ENCODE measurements at places on chromosomes 7 and 10. TPM values are rescaled to one million over a fixed set of nuclear protein-coding genes. Genes with fewer than 3 reads are reported as not detected.

GRCh38 chr7:6210621-6211372, 61.6 kb downstream of the CYTH3 start:
- peaks cover 6% of the 10 kb centered on the region for H3K4me1 ChIP-seq
- H3K4me3 ChIP-seq, result no peak overlapping the region
- no peaks in the 10 kb centered on the region for H3K27me3 ChIP-seq
- no peak for DNase-seq
- H3K36me3 ChIP-seq, result no peaks in the 10 kb centered on the region
- H3K27ac ChIP-seq, result no peak overlapping the region

DNA sequence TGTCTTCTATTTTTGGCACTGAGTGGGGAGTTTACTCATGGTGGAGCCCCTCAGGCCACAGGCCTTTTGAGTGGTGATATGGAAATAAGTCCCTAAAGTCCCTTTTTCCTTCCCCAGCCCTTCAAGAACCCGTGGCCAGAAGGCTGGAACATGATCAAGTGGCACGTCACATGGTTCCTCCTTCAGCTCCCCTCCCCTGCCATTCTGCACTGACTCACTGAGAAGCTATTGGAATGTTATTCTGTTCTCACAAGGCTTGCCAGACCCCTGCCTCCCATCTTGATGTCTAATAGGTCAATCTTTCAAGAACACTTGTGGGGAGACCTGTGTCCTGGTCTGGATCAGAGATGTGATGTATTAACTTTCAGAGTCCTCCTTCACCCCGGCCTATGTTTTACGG, 279.8 kb downstream of the SEC23IP start:
- H3K36me3 ChIP-seq, result no peaks in the 10 kb centered on the region
- DNase-seq, result no peak
- H3K27me3 ChIP-seq, result no peaks in the 10 kb centered on the region
- no peaks in the 10 kb centered on the region for H3K4me1 ChIP-seq
- H3K4me3 ChIP-seq, result no peak overlapping the region
- H3K27ac ChIP-seq, result no peak overlapping the region

DNA sequence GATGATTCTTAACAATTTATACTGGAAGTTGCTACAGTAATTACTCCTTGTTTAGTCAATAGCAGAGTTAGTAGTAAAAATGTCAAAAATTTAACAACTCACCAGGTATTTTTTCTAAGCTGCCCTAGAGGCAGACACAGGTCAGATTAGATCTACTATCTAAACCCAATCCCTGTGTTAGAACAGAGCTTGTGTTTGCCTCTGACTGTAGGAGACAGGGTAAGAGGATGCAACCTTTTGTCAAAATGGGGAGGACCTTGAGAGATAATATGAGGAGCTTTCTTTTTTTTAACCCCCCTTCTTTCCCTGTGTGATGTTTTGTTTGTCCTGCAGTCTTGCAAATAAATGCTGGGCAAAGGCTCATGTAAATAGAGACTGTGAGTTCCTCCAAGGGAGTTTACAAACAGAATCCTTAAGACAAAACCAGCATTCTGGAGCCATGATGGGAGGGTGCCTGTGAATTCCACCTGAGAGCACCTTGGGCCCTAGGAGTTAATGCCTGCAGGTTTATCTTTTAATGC, 353.1 kb downstream of the GATA3 start:
- no peak overlapping the region for H3K27ac ChIP-seq
- H3K4me3 ChIP-seq, result no peak overlapping the region
- no peak for DNase-seq

DNA sequence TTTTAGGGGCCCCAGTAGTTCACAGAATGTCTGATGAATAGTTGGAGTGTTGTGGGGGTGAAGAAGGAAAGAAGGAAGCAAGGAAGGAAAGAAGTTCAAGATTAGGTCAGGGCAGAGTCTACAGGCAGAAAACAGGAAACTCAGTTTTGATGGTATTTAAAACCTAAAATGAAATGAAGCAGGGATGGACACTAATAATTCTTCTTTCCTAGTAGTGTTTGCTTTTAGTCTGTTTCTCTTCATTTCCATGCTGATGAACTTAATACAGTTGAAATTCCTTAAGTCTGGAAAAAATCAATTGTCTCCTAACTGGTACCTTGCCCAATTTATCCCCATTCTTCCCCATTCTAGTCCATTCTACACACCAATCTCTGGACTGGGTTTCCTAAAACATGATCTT, 59.0 kb upstream of the GSAP start:
- no peaks in the 10 kb centered on the region for H3K36me3 ChIP-seq
- no peak overlapping the region for H3K4me3 ChIP-seq
- DNase-seq, result no peak
- H3K4me1 ChIP-seq, result 0 out of 2 replicates have a peak, but pooled peaks cover 2% of the 10 kb centered on the region
- H3K27ac ChIP-seq, result no peak overlapping the region

POM121C gene
- total RNA-seq, result 7.8 TPM

GRCh38 chr7:90836937-90837336, 240.8 kb downstream of the CDK14 start:
- no peaks in the 10 kb centered on the region for H3K27me3 ChIP-seq
- no peak overlapping the region for H3K4me3 ChIP-seq
- no peak overlapping the region for H3K27ac ChIP-seq
- H3K4me1 ChIP-seq, result peaks cover 2% of the 10 kb centered on the region
- no peaks in the 10 kb centered on the region for H3K36me3 ChIP-seq

SFTPA2 gene
- total RNA-seq, result not detected

DNA sequence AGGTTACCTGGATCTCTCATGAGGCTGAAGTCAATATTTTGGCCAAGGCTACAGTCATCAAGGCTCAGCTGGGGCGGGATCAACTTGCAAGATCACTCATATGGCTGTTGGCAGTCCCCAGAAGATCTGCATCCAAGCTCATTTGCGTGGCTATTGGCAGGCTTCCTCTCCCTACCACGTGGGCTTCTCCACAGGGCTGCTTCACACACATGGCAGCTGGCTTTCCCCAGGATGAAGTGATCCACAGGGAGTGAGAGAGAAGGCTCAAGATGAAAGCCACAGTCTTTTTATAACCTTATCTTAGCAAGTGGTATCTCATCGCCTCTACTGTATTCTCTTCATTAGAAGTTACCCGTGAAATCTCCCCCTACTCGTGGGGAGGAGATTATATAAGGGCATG, 167.4 kb downstream of the TMEM26 start:
- H3K4me3 ChIP-seq, result no peak overlapping the region
- no peaks in the 10 kb centered on the region for H3K27me3 ChIP-seq
- no peak overlapping the region for H3K27ac ChIP-seq
- no peak for DNase-seq

- no peaks in the 10 kb centered on the region for H3K27me3 ChIP-seq
- H3K27ac ChIP-seq, result peak within 1 kb of the TSS; percentile 24
- DNase-seq, result peak; percentile 45
- no peaks in the 10 kb centered on the region for H3K36me3 ChIP-seq
These were observed at the start of gene FGFBP3 for GRCh38 chr10:91909117-91909677. Gene FGFBP3 (minus strand): TSS chr10:91909486. CDS start chr10:91908969, 517 bp downstream.

DYNC1I1 gene
- not detected for total RNA-seq

DNA sequence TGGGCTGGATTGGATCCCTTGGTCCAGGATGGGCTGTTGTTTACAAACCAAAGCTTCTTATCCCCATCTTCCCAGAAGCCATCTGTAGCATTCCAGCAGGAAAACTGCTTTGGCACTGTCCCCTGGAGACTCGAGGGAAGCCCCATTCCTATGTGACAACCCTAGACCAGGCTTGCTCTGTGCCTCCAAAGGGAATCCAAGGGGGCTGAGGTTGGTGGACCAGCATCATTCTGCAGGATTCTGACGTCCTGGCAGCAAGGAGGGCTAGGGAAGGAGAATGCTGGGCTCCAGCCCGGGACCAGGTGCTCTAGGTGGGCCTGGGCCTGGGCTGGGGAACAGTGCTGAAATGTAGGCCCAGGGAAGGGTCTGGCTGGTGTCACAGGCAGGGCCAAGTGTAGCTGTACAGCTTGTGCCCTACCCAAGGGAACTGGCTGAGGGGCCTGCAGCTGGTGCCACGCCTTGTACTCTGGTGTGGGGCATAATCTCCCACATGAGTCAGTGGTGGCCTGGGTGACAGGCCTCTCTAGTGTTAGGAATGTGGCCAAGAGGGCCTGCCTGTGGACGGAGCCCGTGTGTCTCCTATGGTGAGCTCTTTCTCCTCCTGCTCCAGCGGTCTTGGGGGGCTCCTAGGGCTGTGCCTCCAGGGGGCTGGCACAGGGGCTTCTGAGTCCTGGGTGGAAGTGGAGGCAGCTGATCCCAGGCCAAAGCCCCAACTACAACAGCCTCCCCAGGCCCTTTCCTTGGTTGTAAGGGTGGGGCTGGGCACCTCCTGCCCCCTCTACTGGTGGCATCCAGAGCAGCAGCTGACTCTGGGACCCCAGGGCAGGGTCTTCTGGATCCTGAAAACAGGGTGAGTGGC, 25.2 kb downstream of the TRIM8 start:
- peak; percentile 43 for DNase-seq
- H3K27ac ChIP-seq, result no peak overlapping the region
- H3K4me3 ChIP-seq, result no peak overlapping the region
- peaks cover 23% of the 10 kb centered on the region for H3K4me1 ChIP-seq
- H3K27me3 ChIP-seq, result no peaks in the 10 kb centered on the region

- no peak for DNase-seq
- H3K27ac ChIP-seq, result no peak overlapping the region
- no peaks in the 10 kb centered on the region for H3K27me3 ChIP-seq
- no peaks in the 10 kb centered on the region for H3K36me3 ChIP-seq
- H3K4me1 ChIP-seq, result no peaks in the 10 kb centered on the region
These were observed 273.0 kb upstream of the YAE1 start for GRCh38 chr7:39293056-39293823.

- no peaks in the 10 kb centered on the region for H3K36me3 ChIP-seq
- DNase-seq, result no peak
- H3K4me1 ChIP-seq, result no peaks in the 10 kb centered on the region
- H3K27ac ChIP-seq, result no peak overlapping the region
- no peak overlapping the region for H3K4me3 ChIP-seq
These were observed 808.9 kb downstream of the GRID1 start for GRCh38 chr10:85557706-85558105.

- H3K4me3 ChIP-seq, result no peak overlapping the region
- DNase-seq, result no peak
- H3K4me1 ChIP-seq, result no peaks in the 10 kb centered on the region
- no peaks in the 10 kb centered on the region for H3K27me3 ChIP-seq
- H3K27ac ChIP-seq, result no peak overlapping the region
- peaks cover 88% of the 10 kb centered on the region for H3K36me3 ChIP-seq
These were observed 12.4 kb downstream of the NDST2 start for GRCh38 chr10:73798927-73799560.

CYP3A5 gene
- total RNA-seq, result not detected

- H3K4me1 ChIP-seq, result no peaks in the 10 kb centered on the region
- DNase-seq, result no peak
- H3K27me3 ChIP-seq, result no peaks in the 10 kb centered on the region
- H3K27ac ChIP-seq, result no peak overlapping the region
- H3K4me3 ChIP-seq, result no peak overlapping the region
These were observed 98.2 kb upstream of the IMMP2L start for GRCh38 chr7:111660478-111660877.

MSS51 gene
- 1.1 TPM for total RNA-seq

AOC1 gene
- not detected for total RNA-seq

NPFFR1 gene
- not detected for total RNA-seq

- DNase-seq, result no peak
- no peak overlapping the region for H3K4me3 ChIP-seq
- no peaks in the 10 kb centered on the region for H3K4me1 ChIP-seq
- no peaks in the 10 kb centered on the region for H3K36me3 ChIP-seq
- no peak overlapping the region for H3K27ac ChIP-seq
- no peaks in the 10 kb centered on the region for H3K27me3 ChIP-seq
These were observed 222.9 kb downstream of the GLRX3 start for GRCh38 chr10:130358981-130359650.

DNA sequence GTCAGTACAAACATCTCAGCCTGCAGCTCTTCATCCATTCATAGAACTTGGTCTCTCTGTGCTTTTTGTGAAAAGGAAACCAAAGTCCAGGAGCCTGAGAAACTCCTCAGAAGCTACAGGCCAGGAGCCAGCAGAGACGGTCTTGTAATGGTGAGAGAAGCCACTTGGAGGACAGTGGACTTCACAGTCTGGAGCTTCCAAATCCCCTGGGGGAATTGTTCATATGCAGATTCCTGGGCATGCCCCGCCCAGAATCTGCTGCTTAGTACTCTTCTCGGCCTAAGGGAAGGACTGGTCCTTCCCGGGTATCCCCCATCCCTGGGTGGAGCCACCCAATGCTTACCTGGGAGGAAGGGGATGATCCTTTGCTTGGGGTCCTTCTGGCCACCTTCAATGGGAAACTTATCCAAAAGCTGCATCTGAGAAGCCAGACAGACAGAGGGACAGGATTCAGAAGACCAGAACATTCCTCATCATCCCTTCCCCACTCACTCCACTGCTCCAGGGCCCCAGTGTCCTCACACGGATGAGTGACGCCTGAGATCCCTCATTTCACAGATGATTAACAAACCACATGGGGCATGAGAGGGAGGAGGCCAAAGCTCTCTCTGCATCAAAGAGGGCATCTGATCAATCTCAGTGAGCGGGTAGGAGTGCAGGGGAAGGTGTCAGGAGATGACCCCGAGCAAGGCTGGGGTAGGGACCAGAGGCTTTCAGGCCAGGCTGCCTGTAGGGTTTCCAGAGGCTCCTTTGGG, 88.4 kb downstream of the SH3PXD2A start:
- no peaks in the 10 kb centered on the region for H3K27me3 ChIP-seq
- H3K27ac ChIP-seq, result no peak overlapping the region
- no peak overlapping the region for H3K4me3 ChIP-seq

LIPF gene
- not detected for total RNA-seq

ZDHHC16 gene
- total RNA-seq, result 64.0 TPM

- no peak overlapping the region for H3K4me3 ChIP-seq
- no peaks in the 10 kb centered on the region for H3K27me3 ChIP-seq
- H3K27ac ChIP-seq, result no peak overlapping the region
- peaks cover 3% of the 10 kb centered on the region for H3K36me3 ChIP-seq
- H3K4me1 ChIP-seq, result peaks cover 26% of the 10 kb centered on the region
These were observed 38.7 kb downstream of the CDK6 start for GRCh38 chr7:92797693-92798092.

GRCh38 chr7:26091933-26092332, 60.1 kb upstream of the NFE2L3 start:
- no peaks in the 10 kb centered on the region for H3K4me1 ChIP-seq
- peak; percentile 13 for DNase-seq
- H3K27ac ChIP-seq, result no peak overlapping the region
- H3K27me3 ChIP-seq, result peaks cover 8% of the 10 kb centered on the region

GPER1 gene
- total RNA-seq, result 2.0 TPM

- H3K4me1 ChIP-seq, result no peaks in the 10 kb centered on the region
- no peak for DNase-seq
- no peaks in the 10 kb centered on the region for H3K36me3 ChIP-seq
These were observed 142.5 kb downstream of the DNAJB6 start for GRCh38 chr7:157479326-157479725.

CHAT gene
- total RNA-seq, result not detected

All from IMR-90 (cell line).